ENCODE measurements at places on chromosomes 13 and 19.

DNA sequence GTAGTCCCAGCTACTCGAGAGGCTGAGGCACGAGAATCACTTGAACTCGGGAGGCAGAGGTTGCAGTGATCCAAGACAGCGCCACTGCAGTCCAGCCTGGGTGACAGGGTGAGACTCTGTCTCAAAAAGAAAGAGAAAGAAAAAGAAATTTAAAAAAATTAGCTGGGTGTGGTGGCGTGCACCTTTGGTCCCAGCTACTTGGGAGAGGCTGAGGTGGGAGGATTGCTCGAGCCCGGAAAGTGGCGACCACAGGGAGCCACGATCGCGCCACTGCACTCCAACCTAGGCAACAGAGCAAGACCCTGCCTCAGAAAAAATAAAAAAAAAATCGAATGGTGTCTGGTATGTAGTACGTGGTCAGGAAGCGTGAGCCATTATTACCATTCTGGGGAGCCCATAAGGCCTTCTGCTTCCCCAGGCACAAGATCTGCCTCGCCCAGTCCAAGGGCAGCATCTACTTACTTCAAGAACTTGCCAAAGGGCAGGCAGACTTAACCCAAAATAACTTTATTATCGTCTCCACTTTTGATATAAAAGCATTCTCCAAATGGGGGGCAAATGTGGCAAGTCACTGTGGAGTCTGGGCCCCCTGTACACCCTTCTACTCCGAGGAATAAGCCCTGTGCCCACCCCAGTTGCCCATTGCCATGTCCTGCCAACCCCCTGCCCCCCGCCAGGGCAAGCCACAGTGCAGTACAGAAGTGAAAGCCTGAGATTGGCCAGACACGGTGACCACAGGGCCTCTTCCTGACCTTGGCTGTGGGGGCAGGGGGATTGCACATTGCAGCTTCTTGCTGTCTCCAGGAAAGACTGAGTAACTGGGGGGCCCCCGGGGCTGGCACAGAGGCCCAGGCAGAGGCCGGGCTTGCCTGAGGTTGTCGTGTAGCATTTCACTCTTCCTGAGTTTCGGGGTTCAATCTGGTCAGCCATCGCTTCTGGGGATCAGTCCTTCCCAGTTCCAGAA lies 12.6 kb downstream of the CCL25 start:
- DNase-seq: no peak

- no peak for DNase-seq
Measured at GRCh38 chr19:19155495-19156219, 14.4 kb downstream of the MEF2B start.

DNA sequence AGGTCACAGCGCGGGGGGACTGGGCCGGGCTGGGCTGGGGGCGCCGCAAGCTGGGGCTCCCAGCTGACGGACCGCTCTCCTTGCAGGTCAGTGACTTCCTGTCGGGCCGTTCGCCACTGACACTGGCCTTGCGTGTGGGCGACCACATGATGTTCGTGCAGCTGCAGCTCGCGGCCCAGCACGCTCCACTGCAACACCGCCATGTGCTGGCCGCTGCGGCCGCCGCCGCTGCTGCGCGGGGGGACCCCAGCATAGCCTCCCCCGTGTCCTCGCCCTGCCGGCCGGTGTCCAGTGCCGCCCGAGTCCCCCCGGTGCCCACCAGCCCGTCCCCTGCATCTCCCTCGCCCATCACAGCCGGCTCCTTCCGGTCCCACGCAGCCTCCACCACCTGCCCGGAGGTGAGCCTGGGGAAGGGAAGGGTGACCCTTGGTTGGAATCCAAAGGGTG lies 5.7 kb downstream of the MIDN start:
- DNase-seq: peak; percentile 49

DNA sequence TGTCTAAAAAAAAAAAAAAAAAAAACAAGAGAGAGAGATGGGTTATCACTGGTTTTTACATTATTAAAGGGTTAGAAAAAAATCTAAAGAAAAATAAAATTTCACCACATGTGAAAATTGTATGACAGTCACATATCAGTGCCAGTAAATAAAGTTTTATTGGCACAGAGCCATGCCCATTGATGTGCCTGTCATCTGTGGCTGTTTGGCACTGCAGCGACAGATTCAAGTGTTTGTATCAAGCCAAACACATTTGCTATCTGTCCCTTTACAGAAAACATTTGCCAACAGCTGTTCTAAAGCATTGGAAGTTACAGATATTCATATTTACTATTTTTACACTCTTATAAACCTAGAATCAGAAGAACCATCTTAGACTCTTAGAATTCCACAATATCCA lies 16.3 kb downstream of the FCHO1 start:
- DNase-seq: no peak

- DNase-seq: no peak
Measured at GRCh38 chr19:27671876-27672275, 1541.1 kb downstream of the UQCRFS1 start.

DNA sequence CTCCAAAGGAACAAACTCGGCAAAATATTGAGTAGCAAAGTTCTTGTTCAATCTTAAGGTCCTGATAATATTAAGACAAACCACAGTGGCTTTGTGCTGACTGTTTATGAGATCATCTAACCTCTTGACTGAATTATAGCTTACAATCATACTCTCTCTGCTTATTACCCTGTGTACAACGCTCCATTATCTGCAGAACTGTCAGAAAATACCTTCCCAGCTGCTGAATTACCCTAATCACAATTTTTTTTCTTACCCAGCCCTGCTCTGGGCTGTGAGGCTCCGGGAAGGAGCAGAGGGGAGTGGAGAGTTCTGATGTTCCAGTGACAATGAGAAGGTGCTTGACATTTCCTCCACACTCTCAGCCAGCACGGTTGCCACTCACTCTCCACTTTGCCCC lies 64.8 kb downstream of the DCT start:
- DNase-seq: no peak

- peak; percentile 11 for DNase-seq
Measured at GRCh38 chr13:39347926-39348901, 254.8 kb downstream of the LHFPL6 start.

DNA sequence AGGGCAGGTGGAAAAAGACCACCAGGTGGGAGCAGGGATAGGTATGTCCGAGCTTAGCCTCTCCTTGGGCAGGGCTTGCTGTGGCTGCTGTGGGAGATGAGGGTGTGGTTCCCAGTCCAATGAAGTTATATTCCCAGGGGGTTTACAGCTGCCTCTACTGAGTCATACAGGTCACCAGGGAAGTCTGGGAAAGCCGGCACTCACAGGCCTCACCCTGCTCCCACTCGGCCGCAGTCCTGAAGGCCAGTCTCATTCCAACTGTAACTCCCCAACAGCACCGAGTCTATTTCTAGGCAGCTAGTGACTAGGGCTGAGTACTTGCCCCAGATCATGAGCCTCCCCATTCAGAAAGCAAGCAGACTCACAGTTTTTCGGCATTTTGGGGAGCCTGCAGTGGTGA lies 77.1 kb downstream of the FNDC3A start:
- DNase-seq: no peak

- no peak for DNase-seq
Measured at GRCh38 chr13:100754459-100754858, 79.9 kb upstream of the TMTC4 start.

GRCh38 chr19:12784871-12785430 lies 6.3 kb upstream of the JUNB start:
- DNase-seq: no peak

DNA sequence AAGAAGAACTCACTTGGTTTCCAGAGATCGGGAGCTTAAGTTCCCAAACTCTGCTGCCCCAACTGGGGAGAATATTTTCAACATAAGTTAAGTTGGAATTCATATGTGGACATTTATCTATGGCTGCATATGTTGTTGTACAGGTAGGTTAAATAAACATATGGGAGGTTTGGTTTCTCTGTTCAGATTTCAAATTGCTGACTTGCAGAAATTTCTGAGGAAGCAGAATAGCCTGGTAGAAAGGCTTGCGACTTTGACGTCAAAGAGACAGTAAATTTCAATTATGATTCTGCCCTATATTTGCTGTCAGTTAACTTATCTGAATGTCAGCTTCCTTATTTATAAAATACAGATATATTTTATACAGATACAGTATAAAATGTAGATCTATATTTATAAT lies 40.0 kb upstream of the TPP2 start:
- DNase-seq: no peak

DNA sequence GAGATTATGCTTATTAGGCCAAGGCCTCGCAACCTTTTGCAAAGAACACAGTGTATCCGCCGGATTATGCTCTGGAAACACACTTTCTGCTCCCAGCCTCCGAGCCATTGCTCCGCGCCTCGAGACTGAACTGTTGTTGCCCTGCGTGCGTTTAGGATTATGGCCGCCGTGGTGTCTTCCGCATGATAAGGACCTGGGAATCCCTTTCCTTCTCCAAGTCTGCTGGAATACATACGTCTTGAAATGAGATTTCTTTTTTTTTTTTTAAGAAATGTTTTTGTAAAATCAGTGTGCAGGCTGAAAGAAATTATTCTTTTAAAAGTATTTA lies 89.8 kb upstream of the SOX1 start:
- DNase-seq: no peak

GRCh38 chr13:28872427-28873176 lies 52.5 kb downstream of the MTUS2 start:
- no peak for DNase-seq

GRCh38 chr19:46976845-46977320 lies 42.8 kb upstream of the NPAS1 start:
- DNase-seq: no peak

DNA sequence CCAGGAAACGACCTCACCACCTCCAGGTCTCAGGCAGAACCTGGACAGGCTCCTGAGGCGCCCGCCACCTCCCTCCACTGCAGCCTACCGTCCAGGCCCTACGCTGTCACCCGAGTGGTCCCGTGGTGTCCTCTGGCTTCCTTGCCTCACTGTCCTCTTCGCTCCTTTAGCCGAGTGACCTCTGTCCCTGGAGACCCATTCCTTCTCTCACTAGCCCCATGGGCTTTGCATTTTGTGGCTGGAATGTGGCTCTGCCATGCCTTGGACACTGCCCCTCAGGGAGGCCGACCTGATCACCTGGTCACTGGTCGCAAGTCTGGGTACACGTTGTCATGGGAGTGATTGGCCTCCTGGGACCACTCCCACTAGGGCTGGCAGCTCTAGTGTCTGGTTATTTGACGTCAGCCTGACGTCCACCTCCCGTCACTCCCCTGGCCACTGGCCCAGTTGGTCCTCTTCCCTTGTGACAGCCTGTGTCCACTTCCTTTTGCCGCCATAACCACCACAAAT lies 17.9 kb downstream of the SLC25A42 start:
- no peak for DNase-seq

DNA sequence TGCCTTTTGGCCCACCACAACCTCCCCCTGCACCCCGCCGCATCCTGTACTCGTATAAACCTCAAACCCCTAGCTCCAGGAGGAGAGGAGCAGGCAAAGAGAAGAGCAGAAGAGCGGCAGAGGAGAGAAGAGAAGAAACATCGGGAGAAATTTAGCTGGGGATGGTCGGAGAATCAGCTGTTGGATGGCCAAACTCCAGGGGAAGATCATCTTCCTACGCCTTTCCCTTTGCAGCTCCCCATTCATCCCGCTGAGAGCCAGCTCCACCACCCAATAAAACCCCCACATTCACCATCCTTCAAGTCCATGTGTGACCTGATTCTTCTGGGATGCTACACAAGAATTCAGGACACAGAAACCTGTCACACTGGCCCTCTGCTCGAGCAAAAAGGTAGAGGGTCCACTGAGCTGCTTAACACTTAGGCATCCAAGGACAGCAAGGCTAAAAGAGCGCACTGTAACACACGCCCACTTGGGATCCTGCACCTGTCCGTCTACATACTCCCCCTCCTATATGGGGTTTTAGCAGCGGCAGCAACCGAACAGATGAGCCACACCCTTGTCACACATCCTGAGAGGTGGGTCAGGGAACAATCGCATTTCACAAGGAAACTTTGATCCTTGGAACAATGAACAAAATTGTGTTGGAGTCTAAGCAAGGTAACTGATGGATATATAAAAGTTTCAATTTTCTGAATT lies 51.6 kb upstream of the MIR17HG start:
- DNase-seq: no peak

DNA sequence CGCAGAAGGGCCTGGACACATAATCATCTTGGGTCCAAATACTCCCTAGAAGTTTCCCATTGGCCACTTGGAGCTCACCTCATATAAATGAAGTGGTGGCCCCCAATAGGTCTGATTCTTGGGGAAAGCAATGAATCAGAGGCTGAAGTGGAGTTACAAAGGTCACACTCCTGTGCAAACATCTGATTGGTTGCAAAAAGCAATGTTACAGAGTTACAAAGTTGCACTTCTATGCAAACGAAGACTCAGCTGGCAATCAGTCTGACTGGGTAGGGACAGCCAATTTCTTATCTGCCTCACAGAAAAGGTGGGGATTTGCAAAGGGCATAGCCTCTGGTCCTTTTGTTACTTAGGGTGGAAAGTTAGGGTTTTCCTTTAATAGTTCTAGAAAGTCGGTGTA lies 1.8 kb upstream of the GPR180 start:
- DNase-seq: no peak

DNA sequence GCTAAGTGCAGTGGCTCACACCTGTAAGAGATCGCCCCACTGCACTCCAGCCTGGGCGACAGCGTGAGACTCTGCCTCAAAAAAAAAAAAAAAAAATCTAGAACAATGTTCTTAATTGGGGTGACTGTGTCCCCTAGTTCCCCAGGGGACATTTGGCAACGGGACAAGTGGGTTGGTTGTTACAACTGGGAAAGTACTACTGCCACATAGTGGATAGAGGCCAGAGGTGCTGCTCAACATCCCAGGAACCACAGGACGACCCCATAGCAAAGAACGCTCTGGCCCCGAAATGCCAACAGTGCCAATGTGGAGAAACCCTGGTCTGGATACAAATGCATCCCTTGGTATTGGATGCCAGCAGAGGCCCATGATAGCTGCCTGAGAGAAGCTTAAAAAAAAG lies 11.8 kb downstream of the NLRP12 start:
- no peak for DNase-seq

- DNase-seq: no peak
Measured at GRCh38 chr19:27822336-27822735, 1390.6 kb downstream of the UQCRFS1 start.

- DNase-seq: no peak
Measured at GRCh38 chr19:50553134-50553703, 15.0 kb downstream of the LRRC4B start.

DNA sequence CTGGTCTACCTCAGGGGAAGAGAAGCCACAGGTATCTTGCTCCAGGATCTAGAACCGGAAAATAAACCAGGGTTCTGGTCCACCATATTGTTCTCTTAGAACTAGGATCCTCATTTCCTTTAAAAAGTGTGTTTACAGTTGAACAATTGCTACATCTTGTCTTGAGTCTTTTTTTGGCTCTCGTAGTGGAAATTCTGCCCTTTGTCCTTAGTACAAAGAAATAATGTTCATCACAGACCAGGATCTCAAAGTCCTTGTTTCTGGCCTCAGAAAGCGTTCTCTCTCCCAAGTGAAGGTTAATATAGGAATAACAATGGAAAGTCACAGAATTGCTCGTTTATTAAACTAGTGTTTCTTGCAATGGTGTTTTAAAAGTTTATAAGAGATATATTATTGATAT lies 20.8 kb downstream of the KLF2 start:
- no peak for DNase-seq

DNA sequence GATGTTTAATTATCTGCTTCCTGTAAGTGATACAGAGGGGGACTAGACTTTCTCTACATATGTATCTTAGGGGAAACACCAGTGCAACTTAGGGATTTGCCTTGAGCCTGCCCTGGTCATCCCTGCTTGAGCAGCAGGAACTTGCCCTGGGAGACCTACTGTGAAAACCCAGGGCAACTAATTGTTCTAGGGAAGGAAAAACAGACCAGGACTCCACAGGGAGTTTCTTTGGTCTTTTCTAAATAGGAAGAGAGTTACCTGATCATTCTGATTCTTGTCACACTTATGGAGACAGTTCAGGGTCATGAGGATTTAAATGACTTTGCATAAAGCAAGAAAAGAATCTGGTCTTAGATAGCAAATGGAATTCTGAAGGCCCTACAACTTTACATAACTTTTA lies 89.1 kb downstream of the WASF3 start:
- DNase-seq: no peak
